ENCODE measurements at places on chromosomes 16 and 17.

DNA sequence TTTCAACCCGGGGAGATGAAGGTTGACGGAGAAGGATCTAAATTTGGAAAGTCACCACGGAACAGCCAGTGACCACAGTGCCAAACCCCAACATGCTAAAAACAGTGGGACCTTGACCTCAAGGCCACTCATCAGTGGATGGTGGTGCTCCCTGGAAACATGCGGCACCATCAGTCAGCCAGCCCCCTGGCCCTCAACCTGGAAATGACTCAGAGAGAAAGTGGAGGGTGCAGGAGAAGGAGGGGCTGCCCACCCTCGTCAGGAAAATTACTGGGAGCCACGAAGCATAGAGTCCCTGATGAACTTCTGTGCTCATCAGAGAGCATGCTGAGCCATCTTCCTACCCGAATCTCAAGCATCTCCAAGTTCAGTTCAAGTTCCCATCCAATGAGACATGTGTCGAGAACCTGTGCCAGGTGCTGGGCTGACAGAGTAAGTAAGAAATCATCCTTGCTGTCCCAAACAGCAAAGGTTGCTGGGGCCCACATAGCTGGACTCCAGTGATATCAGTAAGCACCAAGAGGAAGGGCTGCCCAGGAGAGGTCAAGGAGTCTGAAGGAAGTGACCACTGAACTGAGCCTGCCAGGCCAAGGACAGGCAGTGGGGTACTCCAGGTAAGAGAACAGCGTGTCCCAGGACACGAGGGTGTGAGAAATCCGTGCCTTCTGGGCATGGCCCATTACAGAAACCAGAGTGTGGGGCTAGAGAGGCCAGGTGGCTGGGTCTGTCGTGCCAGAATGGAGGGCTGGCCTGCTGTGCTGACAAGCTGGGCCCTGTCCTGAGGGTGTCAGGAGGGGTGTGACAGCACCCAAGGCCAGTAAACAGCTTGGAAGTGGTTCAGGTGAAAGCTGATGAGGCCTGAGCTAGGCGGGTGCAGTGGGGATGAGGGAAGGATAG, 5.2 kb downstream of the PECAM1 start:
- DNase-seq = no peak

DNA sequence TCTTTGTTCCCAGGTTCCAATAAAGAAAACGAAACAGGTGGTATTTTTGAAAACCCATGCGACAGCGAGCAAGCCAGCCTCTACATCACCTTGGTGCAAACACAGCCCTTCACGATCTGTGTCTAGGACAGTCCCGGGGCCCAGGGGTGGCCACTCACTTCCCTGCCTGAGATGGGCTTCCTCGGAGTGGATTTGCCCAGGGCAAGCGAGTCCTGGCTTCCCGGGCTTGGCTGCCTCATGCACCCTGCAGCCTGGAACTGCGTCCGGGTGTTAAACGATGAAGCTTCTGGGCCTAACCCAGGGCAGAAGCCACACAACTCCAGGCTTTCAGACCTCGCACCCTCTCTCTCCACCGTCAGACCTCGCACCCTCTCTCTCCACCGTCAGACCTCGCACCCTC, 66.0 kb downstream of the RPH3AL start:
- no peak for DNase-seq

- DNase-seq = no peak
These were observed 3.5 kb downstream of the CHMP6 start for GRCh38 chr17:80995131-80995530.

- DNase-seq = no peak
These were observed 115.7 kb downstream of the MRTFB start for GRCh38 chr16:14186795-14187221.

DNA sequence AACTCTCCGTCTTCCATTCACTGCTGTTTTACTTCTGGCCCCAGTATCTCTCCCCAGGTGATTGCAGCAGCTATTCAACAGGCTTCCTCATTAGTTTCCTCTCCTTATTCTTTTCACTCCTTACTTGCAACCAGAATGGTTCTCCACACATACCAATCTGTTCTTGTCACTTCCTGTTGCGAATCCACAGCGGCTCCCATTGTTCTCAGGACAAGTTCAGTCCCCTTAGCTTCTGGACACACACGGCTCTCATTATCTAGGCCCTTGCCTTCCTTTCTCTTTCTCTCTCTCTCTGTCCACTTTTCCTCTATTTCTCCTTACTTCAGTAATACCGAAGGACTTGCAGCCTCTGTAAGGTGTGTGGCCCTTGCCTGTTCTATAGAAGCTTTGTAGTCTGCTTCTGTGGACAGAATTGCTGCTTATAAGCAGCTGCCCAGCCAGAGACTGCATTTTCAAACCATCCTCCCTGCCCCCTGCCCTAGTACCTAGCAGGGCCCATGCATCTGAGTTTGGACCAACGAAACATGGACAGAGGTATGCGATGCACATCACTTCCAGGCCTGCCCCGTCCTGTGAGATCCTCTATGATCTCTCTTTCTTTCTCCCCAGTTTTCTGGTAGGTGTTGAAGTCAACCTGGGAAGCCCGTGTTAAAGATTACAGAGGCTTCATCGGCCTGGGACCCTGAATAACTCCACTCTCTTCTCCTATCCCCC, 45.7 kb downstream of the VAT1L start:
- no peak for DNase-seq

GRCh38 chr17:50498021-50498874, 10.0 kb upstream of the MYCBPAP start:
- DNase-seq = no peak

DNA sequence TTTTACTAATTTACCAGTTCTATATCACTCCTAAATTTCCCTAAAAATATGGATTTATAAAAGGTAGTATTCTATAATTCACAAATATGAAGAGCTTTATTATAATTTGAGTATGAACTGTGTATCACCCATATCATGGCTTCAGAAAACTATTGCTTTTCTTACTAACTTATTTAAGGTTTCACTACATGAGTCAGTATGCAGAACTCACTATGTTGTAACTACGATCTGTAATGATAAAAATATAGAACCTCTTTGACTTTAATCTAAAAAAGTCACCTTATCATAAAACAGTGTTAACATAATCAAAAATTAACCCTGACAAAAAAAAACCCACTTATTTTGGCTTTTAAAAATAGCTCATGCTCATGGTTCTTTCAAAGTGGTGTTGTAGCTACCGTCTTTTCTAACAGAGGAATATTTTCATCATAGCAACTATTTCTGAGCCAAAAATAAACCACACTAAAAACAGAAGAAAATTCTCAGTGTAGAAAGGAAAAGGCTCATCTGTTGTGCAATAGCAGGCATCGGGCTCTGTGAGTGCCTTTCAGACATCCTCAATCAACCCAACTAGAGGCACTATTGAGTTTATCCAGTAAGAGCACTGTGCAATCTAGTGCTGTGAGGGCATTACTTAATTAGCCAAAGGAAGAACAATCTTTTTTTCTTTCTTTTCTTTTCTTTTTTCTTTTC, 42.1 kb downstream of the ITGAM start:
- DNase-seq = no peak

DNA sequence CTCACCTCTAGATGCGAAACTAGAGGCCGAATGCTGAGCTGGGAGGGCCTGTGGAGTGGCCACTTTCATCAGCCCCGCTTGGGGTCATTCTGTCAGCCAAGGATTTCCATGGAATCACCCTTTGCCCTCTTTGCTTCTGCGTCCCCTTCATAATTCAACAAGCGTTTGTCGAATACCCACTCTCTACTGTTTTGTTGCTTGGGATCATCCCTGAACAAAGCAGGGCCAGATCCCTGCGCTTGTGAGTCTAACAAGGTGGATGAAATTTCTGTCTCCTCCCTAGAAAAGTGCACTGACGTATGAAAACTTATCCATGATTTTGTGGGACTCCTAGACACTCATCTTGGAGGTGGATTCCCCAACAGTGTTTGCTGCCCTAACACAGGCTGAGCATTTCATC, 3.3 kb upstream of the SLC12A3 start:
- DNase-seq = no peak

GRCh38 chr17:38873640-38874380, 4.0 kb downstream of the LASP1 start:
- DNase-seq = no peak

DNA sequence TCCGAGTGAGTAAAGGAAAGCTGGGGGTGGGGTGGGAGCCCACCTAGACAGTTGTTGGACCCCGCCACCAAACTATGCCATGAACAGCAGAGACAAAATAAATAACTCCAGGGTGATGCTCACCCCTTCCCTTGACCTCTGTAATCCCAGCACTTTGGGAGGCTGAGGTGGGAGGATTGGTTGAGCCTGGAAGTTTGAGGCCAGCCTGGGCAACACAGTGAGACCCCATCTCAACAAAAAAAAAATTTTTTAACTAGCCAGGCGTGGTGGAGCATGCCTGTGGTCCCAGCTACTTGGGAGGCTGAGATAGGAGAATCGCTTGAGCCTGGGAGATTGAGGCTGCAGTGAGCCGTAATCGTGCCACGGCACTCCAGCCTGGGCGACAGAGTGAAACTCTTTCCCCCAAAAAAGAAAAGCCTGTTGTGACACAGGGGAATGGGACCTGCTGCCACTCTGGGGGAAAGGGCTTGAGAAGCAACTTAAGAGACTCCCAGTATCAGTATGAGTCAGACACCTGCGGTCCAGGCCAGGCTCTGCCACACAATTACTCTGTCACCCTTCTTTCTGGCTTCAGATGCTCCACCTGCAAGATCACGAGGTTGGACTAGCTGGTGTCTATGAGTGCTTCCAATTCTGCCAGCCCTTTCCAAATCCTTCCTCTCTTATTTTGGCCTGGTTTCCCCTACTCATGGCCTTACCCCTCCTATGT, 5.0 kb downstream of the SGCA start:
- no peak for DNase-seq

DNA sequence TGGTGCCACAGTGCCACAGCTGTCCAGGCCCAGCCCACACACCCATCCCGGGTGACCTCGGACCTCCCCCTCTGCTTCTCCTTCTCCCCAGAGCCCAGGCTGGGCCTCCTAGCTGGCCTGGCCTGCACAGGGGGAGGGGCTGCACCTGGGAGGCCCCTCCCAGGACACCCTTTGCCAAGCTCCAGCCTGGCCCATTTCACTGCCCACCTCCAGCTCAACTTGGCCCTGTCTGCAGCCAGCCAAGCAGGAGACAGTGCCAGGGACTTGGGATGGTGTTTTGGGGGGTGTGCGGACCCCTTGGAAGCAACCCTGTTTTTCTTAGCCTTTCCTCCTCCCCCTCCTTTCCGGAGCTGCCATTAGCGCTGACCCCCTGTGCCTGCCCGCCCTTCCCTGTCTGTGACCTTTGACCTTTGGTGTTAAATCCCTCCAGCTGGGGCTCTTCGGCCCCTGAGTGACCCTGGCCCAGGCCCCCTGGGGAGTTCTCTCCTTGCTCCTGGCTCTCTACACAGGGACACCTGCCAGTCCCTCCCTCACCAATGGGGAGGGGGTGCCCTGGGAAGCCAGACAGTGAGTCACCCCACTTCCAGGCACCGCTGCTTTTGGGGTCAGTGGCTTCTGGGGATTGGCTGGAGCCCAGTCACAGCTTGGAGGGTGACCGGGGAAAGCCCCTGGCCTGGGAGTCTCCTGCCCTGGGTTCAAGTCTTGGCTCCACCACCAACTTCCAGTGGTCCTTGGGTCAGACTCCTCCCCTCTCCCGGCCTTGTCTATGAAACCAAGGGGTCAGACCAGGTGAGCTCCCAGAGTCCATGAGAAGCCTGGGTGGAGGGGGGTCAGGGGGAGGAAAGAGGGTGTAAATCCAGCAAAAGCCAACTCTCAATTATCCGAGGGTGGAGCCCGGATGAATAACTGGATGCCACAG, 1.9 kb downstream of the GLIS2 start:
- no peak for DNase-seq

DNA sequence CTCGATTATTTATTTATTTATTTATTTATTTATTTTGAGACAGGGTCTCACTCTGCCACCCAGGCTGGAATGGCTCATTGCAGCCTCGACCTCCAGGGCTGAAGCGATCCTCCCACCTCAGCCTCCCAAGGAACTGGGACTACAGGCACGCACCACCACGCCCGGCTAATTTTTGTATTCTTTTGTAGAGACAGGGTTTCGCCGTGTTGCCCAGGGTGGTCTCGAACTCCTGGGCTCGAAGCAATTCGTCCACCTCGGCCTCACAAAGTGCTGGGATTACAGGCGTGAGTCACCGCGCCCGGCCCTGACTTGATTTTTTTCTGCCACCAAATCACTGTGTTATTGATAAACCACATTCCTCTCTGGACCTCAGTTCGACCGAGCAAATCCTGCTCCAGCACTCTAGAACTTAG, 758 bp upstream of the RPL23A start:
- DNase-seq = no peak

DNA sequence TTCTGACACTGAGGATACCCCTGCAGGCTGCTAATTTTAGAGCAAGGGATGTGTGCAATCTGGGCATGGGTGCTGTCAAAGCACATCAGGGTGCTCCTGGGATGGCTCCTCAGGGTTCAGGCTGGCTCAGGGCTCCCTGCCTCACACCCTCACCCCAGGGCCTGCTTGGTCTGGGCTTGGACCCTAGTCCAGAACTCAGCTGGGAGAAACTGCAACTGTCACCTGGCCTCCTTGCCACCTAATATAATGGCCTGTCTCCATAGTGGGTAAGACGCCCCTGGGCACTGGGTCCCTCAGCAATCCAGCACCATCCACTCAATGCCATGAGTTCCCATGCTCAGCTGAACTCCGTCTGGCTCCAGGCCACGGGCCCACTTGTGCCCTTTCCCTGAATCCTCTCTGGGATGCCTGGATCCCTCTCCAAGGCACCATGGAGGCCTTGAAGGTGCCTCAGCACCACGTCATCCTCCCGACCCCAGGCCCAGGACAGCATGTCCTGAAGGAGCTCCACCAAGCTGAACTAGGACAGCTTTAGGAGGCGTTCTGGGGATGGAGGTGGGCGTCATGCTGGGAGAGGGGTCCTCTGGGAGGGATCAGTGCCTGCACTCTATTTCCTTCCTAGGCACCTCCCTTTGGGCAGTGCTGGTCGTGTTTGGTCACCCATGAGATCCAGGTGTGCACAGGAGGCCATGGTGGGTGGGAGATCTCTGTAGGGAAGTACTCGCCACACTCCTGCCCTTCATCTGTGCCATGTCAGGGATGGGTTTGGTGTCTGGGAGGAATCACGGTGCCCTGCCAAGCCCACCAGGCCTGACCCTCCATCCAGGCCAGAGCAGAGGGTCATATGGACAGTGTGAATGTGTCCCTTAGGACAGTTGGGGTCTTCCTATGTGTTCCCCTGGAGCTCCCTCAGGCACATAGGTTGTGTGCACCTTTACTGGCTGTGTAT, 1688.4 kb downstream of the TP53TG3F start:
- no peak for DNase-seq

GRCh38 chr17:67449845-67450755, 73.0 kb downstream of the PITPNC1 start:
- DNase-seq = no peak

DNA sequence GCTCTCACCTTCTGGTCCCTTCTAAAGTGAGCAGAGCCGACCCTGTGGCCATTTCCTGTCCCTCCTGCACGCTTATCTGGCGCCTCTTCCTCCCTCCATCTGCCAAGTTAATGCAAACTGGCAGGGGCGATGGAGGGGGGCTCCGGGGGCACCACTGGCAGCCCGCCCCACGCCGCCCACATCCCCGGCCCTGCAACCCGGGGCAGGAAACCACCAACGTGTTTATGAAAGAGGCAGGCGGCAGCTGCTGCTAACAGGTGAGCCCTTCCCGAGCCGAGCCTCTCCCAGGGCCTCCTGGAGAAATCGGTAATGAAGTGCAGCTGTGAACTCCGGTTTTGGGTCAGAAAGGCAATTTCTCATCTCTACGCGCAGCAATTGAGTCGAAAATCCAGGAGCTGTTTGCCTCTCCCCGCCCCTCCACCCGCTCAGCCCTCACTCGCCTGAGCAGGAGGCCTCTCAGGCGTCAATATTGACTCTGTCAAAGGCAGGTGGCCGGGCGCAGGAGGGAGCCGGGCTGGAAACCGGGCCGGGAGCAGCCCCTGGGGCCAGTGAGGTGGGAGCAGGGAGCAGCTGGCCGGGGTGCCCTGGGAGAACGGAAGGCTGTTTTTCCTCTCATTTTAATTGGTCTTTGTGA, 164.4 kb upstream of the GSE1 start:
- peak; percentile 49 for DNase-seq

- DNase-seq = no peak
These were observed 172.3 kb downstream of the KATNIP start for GRCh38 chr16:27722207-27722606.

Measured in DMS79 treated with DMSO at 0.1 percent for 48 hours (cell line).